Vagina (tissue), 2 donors: ENCODE measurements at places on chromosomes 16 and 17. TPM values are rescaled to one million over a fixed set of nuclear protein-coding genes. Genes with fewer than 3 reads are reported as not detected.

Gene KRT33B
- total RNA-seq: not detected

- no peak for DNase-seq
- no peaks in the 10 kb centered on the region for H3K36me3 ChIP-seq
- peaks cover 50% of the 10 kb centered on the region for H3K4me1 ChIP-seq
- H3K4me3 ChIP-seq: peak overlapping the region; percentile 48
- H3K27ac ChIP-seq: peak overlapping the region; percentile 60
- no peaks in the 10 kb centered on the region for H3K27me3 ChIP-seq
Observed at GRCh38 chr17:45018848-45019711, 32.4 kb downstream of the DCAKD start.

GRCh38 chr16:81945665-81946064, 65.6 kb downstream of the SDR42E1 start:
- H3K4me1 ChIP-seq: no peaks in the 10 kb centered on the region
- no peak overlapping the region for H3K4me3 ChIP-seq
- no peaks in the 10 kb centered on the region for H3K27me3 ChIP-seq
- no peak overlapping the region for H3K27ac ChIP-seq
- no peaks in the 10 kb centered on the region for H3K36me3 ChIP-seq

- H3K4me3 ChIP-seq: no peak overlapping the region
- H3K36me3 ChIP-seq: no peaks in the 10 kb centered on the region
- no peaks in the 10 kb centered on the region for H3K27me3 ChIP-seq
- H3K4me1 ChIP-seq: peaks cover 21% of the 10 kb centered on the region
- no peak for DNase-seq
Observed at GRCh38 chr17:57531648-57532504, 213.2 kb downstream of the CCDC182 start.

DNA sequence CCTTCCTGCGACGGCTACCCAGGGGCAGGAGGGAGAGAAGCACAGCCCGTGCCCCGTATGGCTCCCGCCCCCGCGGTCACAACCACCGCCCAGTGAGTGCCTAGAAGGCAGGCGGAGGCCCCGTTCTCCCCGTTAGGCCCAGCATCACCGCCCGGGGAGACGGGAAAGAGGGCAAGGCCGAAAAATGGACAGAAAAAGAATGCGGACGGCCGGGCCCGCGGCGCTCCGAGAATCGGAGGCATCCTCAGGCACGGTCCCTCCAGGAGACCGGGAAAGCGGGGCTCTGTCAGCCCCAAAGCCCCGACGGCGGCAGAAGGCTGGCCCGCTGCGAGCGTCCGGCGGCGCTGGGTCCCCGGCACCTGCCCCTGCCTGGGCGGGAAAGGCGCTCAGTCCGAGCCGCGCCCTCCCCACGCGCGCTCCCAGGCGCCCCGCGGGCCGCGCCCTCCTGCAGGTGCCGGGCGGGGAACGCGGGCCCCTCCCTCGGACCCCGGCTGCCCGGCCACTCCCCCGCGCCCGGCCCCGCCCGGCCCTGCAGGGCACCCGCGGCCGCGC, 407 bp downstream of the MCRIP1 start:
- no peak for DNase-seq
- H3K4me3 ChIP-seq: peak overlapping the region; percentile 61
- H3K27me3 ChIP-seq: no peaks in the 10 kb centered on the region
- H3K4me1 ChIP-seq: peaks cover 56% of the 10 kb centered on the region

DNA sequence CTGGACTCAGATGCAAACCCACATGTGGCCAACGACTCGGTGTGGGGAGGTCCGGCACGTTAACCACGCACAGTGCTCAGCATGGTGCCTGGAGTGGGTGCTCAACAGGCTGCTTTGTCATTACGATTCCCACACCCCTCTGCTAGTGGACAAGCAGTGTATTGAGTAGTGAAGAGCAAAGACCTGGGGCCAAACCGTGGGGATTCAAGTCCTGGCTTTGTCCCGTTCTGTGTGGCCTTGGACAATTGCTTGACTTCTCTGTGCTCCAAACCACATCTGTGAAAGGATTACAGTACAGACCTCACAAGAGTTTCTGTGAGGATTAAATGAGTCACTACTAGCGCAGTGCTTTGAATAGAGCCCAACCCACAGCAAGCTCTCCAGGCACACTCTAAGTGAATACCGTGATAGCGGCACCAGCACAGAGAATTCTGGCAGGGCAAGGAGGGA, 33.8 kb downstream of the TRPV2 start:
- DNase-seq: no peak
- H3K4me3 ChIP-seq: no peak overlapping the region
- peaks cover 21% of the 10 kb centered on the region for H3K36me3 ChIP-seq
- peaks cover 14% of the 10 kb centered on the region for H3K4me1 ChIP-seq
- no peaks in the 10 kb centered on the region for H3K27me3 ChIP-seq

- peak; percentile 82 for DNase-seq
- H3K27ac ChIP-seq: peak overlapping the region; percentile 81
- peaks cover 24% of the 10 kb centered on the region for H3K4me1 ChIP-seq
Observed at GRCh38 chr16:49620158-49620868, 235.6 kb downstream of the ZNF423 start.

GRCh38 chr17:6170349-6170748, 100.2 kb downstream of the WSCD1 start:
- H3K4me3 ChIP-seq: no peak overlapping the region
- H3K4me1 ChIP-seq: no peaks in the 10 kb centered on the region
- DNase-seq: no peak
- no peak overlapping the region for H3K27ac ChIP-seq
- H3K27me3 ChIP-seq: no peaks in the 10 kb centered on the region

- no peaks in the 10 kb centered on the region for H3K27me3 ChIP-seq
- no peak overlapping the region for H3K4me3 ChIP-seq
- H3K36me3 ChIP-seq: peaks cover 19% of the 10 kb centered on the region
- no peak overlapping the region for H3K27ac ChIP-seq
- no peak for DNase-seq
Observed at GRCh38 chr16:892536-893255, 78.1 kb downstream of the LMF1 start.
